ENCODE measurements at places on chromosomes 13 and 19.
A peak's percentile ranks its signal among the peaks of the same experiment; 100 is the strongest.

DNA sequence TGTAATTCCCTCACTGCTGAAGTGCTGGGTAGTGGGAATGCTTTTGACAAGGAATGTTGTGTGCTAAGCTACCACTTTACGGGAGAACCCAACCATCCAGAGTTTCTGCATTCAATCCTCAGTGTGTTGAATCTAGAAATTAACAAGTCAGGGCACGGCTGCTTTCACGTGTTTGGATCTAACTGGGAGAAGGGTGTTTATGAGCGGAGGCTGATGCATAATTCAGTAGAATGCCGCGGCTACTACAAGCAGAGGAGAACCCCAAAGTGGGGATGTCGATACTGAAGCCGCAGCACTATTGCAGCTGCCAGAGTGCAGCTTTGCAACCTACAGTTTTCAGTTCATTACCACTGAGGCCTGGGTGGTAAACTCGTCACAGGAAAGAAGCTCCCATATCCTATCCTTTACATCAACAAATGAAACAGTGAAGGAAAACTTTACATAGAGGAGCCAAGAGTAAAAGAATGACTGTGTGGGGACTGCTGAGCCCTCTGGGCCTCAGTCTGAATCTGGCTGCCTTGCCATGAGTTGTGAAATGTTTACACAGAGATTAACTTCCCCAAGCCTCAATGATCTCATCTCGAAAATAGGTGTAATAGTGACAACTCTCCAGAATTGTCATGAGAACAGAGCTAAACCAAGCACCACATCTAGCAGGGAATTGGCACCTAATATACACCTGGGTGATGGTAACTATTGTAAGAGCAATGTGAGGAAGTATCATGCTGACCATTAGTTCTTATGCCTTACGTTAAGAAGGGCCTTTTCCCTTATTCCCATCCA is 531.7 kb downstream of the MYO16 start:
- DNase-seq: peak; percentile 60

GRCh38 chr19:43625918-43626579 is 6.6 kb upstream of the ZNF428 start:
- no peak for DNase-seq

DNA sequence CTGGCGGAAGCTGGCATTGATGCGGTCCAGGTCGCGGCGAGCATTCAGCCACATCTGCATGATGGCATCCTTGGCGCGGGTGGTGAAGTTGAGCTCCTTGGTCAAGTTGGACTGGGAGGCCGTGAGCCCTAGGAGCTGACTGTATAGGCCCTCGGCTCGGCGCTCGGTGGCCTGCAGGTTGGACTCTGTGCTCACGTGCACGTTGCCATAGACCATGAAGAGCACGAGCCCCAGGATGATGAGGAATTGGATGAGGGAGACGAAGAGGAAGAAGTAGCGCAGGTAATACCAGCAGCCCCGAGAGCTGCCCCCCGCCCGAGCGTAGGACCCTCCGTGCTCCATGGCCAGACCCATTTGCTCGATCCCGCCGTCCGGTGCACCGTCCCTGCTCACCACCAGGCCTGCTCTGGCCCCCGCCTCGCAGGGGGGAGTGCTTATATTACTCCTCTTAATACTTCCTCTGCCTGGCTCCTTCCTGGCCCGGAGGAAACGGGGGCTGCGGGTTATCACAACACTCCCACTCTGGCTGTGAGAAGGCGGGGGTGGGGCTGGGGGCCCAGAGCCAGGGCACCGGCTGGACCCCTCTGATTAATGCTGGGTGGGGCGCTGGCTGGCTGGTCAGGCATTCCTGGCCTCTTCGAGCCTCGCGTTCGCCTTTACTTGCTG is at the start of gene PLVAP:
Gene PLVAP, minus strand, starts transcription at position 408 of the 666 bp plus-strand sequence. Its CDS starts 54 bp downstream, at position 354.
- no peak for DNase-seq

GRCh38 chr19:51687791-51688670 is 5.1 kb upstream of the SPACA6 start:
- no peak for DNase-seq

DNA sequence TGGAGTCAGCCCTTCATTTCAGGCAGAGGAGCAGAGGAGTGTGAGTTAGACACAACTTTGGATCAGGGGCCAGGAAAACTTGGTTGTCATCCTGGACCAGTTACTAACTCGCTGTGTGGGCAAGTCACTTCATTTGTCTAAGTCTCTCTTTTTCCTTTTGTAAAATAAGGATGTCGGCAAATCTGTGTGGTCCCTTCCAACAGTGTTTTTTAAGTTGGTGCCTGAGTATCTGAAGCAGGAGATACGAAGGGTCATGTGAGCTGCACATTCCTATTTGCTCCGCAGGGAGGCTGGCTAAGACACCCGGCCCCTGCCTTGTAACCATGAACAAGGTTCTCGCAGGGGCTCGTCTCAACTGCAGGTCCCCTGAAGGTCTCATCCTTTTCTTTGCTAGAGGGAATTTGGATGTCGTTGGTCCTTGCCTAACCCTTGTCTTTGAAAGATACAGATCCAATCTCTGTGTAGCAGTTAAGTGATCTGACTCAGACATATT is 64.3 kb downstream of the LRCH1 start:
- no peak for DNase-seq

GRCh38 chr13:73038064-73038463 is 20.7 kb upstream of the KLF5 start:
- DNase-seq: no peak

DNA sequence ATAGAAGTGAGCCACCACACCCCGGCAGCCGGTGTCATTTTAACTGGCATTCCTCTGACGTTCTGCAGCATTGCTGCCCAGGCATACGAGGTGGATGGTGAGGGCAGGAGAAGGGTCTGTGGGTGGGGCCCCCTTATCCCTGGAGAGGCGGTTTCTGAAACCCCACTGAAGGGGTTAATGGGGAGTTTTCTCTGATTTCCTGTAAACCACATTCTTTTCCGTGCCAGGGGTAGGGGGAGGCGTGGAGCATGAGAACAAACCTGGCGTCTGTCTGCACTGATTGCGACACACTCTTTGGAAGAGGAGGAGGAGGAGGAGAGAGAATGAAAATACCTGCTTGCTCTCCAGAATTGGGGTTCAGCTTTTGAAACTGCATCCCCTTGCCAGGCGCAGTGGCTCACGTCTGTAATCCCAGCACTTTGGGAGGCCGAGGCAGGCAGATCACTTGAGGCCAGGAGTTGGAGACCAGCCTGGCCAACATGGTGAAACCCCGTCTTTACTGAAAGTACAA is 2.7 kb upstream of the C3 start:
- peak; percentile 93 for DNase-seq

- no peak for DNase-seq
These were observed 219.5 kb downstream of the TEX29 start for GRCh38 chr13:111539791-111540446.

DNA sequence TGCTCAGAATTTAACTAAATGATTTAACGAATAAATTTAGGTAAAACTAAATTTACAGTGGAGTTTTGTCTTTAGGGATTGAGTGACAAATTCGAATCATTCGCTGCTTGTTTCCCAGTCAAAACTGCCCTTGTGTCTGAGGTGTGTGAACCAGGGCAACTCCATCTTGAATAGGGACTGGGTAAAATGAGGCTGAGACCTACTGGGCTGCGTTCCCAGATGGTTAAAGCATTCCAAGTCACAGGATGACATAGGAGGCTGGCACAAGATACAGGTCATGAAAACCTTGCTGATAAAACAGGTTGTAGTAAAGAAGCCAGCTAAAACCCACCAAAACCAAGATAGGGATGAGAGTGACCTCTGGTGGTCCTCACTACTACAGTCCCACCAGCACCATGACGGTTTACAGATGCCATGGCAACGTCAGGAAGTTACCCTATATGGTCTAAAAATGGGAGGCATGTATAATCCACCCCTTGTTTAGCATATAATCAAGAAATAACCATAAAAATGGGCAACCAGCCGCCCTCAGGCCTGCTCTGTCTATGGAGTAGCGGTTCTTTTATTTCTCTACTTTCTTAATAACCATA is 10.2 kb upstream of the ANKRD10 start:
- DNase-seq: no peak

- peak; percentile 37 for DNase-seq
These were observed 98.5 kb upstream of the PABPC3 start for GRCh38 chr13:24997367-24997967.

Data from esophagus muscularis mucosa (tissue), 4 donors.